ENCODE measurements at places on chromosomes 3 and 15.

- DNase-seq, result no peak
Measured at GRCh38 chr3:193095366-193095765, 145.7 kb upstream of the PLAAT1 start.

GRCh38 chr15:66963084-66963483 is 102.3 kb upstream of the SMAD3 start:
- no peak for DNase-seq

DNA sequence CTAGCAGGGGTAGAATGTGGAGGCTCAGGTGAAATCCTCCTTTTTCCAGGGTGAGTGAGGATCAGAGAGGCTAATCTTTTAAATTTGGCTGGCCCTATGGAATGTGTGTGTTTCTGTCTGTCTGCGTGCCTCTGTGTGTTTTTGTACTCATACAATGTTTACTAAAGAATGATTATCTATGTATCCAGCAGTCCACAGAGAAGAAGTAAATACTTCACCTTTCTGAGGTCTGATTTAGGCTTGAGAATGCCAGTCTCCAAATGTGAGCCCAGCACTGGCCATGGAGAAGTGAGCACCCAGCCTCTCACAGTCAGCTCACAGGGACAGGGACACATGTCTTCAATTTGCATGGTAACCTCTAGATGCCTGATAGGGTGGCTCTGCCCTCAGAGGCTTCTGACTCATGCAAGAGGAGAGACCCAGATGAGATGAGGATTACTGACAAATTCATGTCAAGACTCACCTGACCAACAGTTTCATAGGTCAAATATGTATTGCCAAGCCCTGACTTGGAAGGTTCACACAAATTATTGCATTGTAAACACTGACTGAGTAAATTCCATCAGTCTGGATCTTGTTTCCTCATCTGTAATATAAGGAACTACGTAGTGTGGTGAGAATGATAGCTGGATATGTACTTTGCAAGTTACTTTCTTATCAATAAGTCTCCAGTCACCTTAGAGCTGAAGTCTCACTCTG is 31.0 kb downstream of the ENTPD3 start:
- DNase-seq, result no peak

GRCh38 chr3:40404591-40405198 is 17.7 kb downstream of the ENTPD3 start:
- no peak for DNase-seq

- DNase-seq, result no peak
Measured at GRCh38 chr3:46892285-46893145, 15.0 kb downstream of the PTH1R start.

- no peak for DNase-seq
Measured at GRCh38 chr15:65660927-65661326, 39.2 kb downstream of the SLC24A1 start.

GRCh38 chr15:74775132-74775562 is 6.7 kb upstream of the CSK start:
- no peak for DNase-seq

DNA sequence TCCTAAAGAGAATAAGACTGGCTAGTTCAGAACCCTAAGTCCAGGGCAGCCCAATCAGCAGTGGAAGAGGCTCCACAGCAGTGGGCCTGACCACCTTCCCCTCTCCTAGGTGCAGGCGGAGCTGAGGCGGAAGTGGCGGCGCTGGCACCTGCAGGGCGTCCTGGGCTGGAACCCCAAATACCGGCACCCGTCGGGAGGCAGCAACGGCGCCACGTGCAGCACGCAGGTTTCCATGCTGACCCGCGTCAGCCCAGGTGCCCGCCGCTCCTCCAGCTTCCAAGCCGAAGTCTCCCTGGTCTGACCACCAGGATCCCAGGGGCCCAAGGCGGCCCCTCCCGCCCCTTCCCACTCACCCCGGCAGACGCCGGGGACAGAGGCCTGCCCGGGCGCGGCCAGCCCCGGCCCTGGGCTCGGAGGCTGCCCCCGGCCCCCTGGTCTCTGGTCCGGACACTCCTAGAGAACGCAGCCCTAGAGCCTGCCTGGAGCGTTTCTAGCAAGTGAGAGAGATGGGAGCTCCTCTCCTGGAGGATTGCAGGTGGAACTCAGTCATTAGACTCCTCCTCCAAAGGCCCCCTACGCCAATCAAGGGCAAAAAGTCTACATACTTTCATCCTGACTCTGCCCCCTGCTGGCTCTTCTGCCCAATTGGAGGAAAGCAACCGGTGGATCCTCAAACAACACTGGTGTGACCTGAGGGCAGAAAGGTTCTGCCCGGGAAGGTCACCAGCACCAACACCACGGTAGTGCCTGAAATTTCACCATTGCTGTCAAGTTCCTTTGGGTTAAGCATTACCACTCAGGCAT is 33.7 kb downstream of the VIPR1 start:
- no peak for DNase-seq

DNA sequence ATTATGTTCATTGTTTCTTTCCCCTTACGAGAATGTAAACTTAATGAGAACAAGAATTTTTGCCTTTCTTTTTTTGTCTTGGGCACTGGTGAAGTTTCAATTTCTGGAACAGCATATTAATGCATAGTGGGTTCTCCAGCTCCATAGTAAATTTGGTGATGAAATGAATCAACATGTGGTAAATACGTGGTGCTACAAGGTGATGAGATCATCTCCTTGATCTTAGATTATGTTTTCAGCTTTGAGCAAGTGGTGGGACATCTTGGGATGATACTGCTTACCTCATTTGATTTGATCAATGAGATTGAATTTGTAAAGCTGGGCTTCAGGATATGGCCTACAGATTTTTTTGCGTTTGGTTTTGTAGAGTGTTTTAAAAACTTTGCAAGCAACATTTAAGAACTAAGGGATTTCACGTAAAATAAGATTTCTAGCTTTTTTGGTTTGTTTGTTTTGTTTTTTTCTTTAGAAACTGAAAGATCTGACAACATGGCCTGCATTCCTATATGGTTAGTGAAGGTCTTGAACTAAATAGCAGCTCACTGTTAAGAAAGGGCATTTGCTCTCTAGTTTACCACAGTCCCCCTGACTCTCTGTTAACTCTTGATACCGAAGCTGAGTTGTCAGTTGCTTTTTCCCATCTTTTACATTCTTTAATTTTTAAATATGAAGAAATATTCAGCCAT is 45.6 kb downstream of the FNDC3B start:
- DNase-seq, result no peak

DNA sequence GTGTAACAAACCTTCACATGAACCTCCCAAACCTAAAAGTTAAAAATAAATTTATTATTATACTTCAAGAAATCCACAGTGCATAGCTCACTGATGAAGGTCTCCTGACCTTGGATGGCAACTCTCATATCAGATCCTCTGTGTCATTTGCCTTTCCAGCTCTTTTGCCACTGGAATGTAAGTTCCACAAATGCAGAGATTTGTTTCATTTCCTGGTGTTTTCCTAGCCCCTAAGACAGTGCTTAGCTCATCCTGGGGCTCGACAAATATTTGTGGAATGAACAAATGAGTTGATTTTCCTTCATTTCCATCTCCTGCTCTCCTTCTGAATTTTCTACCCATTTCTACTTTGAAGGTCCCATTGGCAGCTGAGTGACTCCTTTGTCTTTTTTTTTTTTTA is 56.0 kb downstream of the FRMD4B start:
- no peak for DNase-seq

DNA sequence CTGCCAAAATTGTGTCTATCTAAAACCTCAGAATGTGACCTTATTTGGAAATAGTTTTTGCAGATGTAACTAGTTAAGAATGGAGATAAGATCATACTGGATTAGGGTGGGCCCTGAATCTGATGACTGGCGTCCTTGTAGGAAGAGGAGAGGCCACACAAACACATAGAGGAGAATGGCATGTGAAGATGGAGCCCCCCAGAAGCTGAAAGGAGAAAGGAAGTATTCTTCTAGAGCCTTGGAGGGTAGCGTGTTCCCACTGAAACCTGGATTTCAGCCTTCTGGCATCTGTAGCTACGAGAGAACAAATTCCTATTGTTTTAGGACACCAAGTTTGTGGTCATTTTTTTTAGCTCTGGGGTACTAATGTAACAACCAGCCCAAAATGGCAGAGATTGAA is 423.0 kb upstream of the TPM1 start:
- no peak for DNase-seq

DNA sequence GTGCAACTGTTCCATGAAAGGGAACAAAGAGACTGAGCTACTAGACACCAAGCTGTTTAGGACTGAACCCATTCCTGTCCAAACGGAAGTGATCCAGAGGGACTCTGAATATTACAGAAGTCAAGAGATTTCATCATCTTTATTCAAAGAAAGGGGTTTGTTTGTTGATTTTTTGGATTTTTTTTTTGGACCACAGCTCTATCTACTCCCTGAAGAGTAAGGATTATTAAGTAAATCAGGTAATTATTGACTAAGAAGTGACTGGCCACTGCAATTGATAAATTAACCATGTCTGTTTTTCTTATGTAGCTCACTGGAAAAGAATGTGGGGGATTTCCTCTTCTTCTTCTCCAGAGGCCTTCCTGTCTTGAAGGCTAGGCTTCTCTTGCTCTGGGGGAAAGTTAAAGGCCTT is 146.6 kb upstream of the TPM1 start:
- no peak for DNase-seq

DNA sequence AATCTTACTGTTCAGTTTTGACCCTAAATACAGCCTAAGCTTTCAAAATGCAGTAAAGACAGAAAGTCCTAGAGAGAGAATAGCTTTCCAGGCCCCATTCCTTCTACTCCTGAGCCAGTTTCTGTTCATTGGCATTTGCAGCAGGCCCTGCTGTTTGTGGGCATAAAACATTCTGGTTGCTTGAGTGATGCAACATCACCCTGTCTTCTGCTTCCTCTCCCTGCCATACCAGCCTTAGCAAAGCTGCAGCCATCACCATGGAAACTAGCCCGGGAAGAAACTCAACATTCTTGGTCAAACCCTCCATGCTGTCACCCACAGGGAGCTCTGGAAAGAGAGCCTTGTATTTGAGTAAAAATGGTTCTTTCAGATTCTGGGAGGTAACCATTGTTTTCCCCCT is 325.7 kb downstream of the MAGI1 start:
- no peak for DNase-seq

GRCh38 chr3:140468407-140468806 is 209.5 kb upstream of the TRIM42 start:
- DNase-seq, result no peak

- no peak for DNase-seq
Measured at GRCh38 chr15:70406617-70407335, 309.1 kb upstream of the TLE3 start.

- no peak for DNase-seq
Measured at GRCh38 chr3:166955201-166955939, 424.7 kb downstream of the ZBBX start.

DNA sequence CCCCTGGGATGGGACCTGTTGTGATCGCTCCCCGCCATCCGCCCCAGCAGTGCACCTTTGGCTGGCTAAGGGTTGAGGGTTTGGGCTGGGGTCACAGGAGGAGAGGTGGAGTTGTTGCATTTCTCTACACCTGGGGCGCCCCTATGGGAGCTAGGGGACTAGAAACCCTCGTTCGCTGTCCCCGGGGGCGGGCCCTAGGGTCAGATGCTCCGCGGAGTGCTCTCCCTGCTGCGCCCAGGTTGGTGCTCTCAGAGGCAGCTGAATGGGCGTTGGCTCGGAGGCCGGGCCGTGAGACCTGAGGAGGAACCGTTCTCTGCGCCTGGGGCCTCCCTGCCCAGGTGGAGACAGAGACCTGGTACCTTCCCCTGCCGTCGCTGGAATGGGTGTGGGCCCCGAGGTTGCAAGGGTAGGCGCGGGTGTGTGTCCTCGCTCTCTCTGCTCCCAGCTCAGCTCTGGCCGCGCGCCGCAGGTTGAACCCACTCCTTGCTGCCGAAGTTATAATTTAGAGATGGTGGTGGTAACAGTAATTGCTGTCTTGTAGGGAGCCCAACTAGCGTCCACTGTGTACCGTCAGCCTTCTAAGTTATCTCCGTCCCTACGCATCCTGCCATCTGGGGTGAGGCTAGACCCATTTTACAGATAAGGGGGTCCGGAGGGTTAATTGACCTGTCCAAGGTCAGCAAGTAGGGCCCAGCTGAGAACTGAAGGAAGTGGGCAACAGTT is 965 bp downstream of the FLNB start:
- peak; percentile 20 for DNase-seq

DNA sequence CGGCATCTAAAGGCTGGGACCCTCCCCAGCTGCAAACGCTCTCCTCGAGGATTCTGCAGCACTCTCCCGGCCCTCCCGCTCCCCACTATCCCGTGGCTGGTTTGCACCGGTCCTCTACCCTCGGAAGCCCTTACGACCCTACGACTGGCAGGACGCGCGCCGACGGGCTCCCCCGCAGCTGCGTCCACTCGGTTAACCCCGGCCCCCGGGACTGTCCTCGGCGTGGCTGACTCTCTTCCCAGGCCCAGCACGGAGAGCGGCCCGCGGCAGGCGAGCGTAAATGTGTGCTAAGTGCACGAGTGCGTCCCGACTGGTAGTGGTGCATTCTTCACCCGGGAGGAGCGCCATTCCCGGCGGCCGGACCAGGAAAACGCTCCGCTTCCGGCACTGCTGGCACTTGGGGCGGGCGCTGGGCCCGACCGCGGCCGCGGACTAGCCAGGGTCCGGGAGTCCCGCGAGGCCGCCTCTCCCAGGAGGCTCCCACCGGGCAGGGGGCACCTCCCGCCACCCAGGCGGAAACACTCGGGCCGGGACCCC is 508 bp downstream of the GORASP1 start:
- DNase-seq, result no peak

- DNase-seq, result no peak
Measured at GRCh38 chr15:43067717-43068461, 37.9 kb downstream of the UBR1 start.

- DNase-seq, result no peak
Measured at GRCh38 chr3:5181469-5182141, 5.9 kb upstream of the EDEM1 start.

- DNase-seq, result no peak
Measured at GRCh38 chr3:64133987-64134386, 91.3 kb downstream of the PRICKLE2 start.

GRCh38 chr3:184426691-184427141 is 46.9 kb downstream of the CHRD start:
- no peak for DNase-seq

- no peak for DNase-seq
Measured at GRCh38 chr3:171149526-171150116, 123.1 kb upstream of the SLC2A2 start.

GRCh38 chr15:98657721-98658120 is 9.4 kb downstream of the IGF1R start:
- no peak for DNase-seq

GRCh38 chr15:60814062-60814461 is 335.1 kb upstream of the ICE2 start:
- DNase-seq, result no peak

DNA sequence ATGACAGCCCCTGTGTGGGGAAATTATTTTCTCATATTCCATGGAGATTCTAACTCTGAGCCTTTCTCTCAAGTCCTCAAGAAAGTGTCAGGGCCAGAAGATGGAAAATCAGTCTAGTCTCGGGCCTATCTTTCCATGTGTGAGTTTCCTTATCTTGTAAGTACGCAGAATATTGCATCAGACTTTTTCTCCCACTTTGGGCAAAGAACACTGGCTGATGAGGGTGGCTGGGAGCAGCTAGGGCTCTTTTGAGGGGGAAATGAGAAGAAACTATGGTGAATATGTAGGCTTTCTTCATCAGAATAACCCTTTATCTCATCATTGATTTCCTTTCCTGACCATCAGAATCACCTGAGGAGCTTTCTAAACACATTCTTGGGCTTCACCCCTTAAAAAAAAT is 264.0 kb downstream of the CLSTN2 start:
- DNase-seq, result no peak

Data from stimulated activated CD4-positive, alpha-beta T cell treated with anti-CD3 and anti-CD28 coated beads, Interleukin-12 subunit alpha, Interleukin-12 subunit beta, amount 100 ng/mL, for 24 hours (primary cell).